OCI-M1 (cell line): ENCODE measurements at places on chromosomes 7 and 10.

- no peak for DNase-seq
Observed at GRCh38 chr10:56547163-56547562, 186.1 kb upstream of the ZWINT start.

DNA sequence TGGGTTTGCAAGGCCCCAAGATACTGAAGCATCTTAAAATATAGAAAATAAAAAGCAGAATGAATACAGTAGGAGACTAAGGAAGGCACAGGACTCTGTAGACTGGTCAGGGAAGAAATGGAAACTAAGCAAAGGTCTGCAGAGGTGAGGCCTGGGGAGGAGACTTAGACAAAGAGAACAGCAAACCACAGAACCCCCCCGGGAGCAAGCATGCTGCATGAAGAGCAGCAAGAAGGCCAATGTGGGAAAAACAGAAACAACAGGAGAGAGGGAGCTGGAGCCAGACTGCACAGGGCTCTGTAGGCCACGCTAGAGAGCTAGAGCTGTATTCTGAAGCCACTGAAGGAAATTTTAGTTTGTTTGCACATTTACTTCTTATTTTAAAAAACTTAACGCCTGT, 45.7 kb upstream of the ARID5B start:
- no peak for DNase-seq

DNA sequence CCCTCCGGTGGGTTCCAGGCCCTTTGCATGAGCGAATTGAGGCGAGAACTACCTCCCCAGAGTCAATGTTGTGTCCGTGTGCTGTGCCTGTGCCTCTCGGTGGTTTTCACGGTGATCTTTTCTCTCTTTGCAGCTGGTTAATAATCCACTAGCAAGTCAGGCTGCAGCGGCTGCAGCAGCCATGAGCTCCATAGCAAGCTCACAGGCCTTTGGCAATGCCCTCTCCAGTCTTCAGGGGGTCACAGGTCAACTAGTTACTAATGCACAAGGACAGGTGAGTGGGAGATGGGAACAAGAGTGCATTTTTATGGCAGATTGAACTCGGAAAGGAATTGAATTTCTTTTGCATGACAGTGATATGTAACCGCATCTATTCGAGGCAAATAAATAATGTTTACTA, 159.7 kb upstream of the YAE1 start:
- DNase-seq, result no peak

- DNase-seq, result peak; percentile 39
Observed at GRCh38 chr10:79292891-79293746, 54.1 kb upstream of the PPIF start.

DNA sequence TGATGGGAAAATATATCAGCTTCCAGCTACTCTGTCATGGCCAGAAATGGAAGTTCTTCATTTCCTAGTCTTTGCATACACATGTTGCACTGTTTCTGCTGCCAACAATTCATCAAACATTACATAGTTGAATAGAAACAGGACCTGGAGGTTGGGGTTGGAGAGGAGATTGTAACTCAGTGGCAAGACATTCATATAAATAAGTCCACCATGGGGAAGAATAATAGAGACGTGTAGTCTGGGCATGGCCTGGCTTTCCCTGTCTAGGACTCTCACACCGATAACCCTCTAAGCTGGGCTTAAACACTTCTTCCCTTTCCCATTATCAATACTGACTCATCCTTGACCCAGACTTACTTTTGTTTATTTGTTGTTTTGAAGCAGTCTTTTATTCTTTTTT, 155.7 kb downstream of the PLPP4 start:
- no peak for DNase-seq

DNA sequence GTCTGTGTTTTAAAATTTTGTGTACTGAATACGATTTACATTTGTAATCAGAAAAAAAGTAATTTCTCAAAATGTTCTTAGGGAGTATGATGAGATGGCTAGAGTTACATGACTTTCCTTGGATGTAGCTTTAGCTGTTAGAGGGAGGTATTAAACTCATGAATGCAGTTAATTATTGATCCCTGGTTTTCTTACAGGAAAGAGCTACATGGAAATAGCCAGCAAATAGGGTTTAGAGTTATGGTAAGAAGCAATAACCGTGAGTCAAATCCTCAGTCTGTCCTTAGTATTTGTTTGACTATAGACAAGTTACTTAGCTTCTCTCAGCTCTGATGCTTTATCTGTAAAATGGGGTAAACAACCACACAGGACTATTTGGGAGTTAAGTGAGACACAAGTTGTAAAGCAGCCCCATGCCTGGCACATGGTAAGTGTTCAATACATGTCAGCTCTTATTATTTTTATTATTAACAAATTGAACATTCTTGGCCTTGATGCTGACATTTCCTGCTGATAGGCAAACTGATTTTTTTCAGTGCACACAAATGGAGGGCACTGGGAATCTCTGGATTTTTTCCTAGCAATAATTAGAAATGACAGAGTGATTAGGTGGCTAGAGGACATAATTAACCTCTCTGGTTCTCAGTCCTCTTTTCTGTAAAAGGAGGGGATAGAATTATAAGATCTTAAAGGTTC, 204.5 kb upstream of the PHYHIPL start:
- no peak for DNase-seq

- DNase-seq, result no peak
Observed at GRCh38 chr7:68065581-68065980, 1068.9 kb downstream of the TYW1 start.

DNA sequence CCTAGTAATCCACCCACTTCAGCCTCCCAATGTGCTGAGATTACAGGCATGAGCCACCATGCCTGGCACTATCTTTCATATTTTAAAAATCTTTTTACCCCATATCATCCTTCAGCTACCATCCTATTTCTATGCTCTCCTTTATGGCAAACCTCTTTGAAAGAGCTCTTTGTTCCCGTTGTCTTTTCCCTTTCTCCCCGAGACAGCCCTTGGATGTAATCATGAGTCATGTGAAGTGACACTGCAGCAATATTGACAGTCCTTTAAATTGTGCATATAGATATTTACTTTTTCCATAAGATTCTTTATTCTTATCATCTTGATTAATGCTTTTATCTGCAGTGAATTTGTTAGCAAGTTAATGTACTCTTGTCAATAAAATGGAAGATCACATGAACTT, 286.6 kb downstream of the ANKRD7 start:
- no peak for DNase-seq

DNA sequence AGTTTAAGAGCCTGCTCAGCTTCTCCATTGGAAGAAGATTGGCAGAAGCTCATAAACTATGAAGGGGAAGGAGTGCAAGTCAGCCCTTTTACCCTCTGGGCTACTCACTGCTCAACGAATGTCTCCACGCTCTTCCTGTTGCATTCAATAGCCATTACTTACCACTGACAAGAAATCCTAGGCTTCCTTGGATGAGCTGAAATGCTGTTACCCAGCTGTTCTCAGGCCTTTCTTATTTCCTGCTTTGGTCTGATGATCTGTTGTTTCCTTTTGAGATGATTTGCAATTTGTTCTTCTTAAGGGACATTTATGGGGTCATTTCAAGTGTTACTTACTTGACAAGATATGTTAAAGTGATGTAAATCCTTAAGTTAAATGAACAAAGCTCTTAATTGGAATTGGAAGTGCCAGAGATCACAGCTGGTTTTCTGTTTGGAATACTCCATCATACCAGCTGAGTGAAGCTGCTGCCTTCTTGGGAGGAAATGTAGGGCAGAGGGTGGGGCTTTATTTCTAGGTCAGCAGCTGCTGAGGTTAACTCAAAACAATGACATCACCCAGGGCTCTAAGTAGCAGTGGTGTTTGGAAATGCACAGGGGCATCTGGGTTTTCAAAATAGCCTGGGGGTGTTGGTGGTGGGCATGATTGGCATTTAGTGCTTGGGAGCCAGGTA, 170.0 kb downstream of the PRKCQ start:
- DNase-seq, result no peak

- DNase-seq, result no peak
Observed at GRCh38 chr7:2172311-2173188, 60.2 kb downstream of the MAD1L1 start.

DNA sequence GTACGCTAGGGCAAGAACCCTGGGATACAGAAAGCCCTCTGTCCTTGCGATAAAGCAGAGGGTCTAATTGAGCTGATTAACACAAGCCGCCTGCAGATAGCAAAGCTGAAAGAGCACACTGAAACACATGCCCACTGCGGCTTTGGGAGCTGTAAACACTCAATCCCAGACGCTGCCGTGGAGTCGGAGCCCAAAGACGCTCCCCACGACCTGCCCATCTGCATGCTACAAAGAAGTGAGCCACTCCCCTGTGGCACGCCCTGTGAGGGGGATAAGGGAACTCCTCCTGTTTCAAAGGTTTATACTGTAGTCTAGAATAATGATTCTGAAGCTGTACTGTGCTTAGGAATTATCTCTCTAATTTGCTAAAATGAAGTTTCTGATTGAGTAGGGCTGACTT, 985.6 kb upstream of the GHITM start:
- no peak for DNase-seq

- no peak for DNase-seq
Observed at GRCh38 chr7:51325261-51325676, 8.7 kb upstream of the COBL start.

DNA sequence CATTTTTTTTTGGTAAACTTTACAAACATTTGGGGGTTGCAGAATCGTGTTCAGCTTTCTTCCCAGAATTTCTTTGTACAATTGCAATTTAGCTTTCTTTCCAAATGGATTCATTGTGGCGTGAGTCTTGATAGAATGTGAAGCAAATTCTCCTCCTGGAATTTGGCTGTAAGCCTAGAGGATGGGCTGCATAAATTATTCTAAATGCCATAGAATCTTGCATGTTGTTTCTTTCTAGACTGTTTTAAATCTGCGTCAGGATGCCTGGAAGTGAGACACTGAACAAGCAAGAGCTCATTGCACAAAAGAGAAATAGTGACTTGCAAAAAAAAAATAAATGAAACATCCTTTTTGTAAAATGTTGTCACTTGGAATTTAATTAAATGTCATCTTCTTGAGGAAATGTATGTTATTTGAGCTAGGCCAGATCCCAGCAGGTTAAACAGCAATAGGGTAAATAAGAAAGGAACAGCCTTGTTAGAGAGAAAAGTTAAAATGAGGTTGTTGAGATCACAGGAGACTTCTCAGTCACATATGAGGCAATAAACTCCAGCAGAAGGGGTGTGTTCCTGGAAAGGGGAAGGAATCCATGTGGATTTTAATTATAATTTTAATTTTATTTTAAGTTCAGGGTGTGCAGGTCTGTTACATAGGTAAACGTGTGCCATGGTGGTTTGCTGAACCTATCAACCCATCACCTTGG, 483.0 kb downstream of the PLXDC2 start:
- DNase-seq, result no peak

DNA sequence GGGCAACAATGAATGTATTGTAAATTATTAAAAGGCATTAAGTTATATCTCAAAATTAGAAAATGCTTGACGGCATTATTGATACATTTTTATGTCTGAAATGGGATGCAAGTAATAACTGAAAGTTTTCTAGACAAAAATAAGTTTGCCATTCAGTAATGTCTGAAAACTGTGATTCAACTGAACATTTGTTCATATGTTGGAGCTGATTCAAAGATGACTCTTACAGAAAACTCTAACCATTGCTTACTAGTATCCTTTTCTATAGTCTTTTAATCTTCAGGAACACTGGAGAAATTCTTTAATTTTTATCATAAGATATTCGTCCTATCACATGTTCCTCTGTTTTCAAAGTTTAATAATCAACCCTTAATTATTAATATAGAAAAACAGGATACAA, 71.1 kb upstream of the TFEC start:
- DNase-seq, result no peak

DNA sequence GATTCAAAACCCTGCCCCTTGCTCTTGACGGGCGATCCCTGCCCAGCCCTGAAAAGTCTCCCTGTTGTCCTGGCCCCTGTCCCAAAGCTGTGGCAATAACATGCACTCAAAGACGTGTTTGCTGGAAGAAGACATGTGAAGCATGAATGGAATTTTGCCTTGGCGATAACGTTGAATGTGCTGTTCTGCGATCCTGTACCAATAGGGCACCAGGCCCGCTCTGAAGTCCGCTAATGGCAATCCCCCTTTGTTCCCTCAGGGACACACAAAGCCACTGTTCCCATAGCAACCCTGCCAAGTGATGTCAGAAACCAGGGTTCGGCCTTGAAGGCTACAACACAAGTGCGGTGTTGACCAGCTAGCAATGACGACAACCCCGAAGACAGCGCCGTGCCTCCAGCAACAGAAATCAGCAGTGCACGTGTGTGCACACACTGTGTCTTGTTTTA, 284.6 kb downstream of the KLF6 start:
- DNase-seq, result no peak

DNA sequence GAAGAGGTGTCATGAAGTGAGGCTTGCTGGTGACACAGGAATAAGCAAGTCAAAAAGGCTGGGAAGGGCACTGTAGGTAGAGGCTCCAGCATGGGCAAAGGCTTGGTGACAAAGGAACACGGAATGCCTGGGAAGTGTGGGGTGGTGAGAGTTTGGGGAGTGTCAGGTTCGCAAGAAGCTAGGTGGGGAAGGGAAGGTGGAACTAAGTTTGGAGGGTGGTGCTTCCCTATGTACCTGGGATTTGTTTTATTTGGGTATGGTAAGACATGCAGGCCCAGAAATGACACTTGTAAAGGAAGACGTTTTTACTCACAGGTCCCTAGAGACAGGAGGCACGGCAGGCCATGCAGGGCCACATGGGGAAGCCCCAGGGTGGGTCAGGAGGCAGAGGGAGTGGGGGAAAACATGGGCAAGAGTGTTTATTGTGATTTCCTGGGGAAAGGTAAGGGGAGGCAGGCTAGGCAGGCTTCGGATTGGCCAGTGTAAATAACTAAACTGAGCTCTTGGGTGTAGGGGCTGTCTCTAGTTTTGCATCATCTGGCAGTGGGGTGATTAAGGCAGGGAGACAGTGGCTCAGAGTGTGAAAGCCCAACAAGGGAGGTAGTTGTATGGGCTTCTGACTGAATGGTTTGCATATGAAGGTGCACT, 52.1 kb downstream of the SH2D4B start:
- DNase-seq, result no peak

DNA sequence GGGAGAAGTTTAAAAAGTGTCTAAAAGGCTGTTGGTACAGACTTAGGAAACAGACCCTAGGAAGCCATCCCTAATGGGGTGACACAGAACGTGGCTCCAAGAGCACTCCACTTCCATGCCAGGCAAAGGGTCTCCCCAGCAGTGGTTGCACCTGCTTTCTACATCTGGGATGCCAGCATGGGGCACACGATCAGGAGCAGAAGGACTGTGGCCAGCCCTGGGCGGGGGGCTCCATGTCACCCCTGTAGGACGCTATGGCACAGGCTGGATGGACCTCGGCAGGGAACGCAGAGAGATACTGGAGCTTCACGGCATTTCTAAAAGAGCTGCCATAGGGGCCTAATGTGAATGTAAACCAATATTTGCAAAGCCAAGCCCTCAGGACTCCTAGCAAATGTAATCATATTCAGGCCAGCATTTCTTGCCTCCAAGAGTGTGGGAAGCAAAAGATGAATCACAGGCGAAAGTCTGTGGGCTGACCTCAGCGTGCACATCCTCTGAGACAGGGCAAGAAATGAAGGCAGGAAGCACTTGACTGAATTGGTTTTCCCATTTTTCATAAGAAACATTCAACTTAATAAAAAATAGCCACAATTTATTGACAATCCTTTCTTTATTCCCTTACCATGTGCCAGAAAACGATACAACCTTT, 93.9 kb downstream of the ATXN7L1 start:
- DNase-seq, result no peak
